Prostate gland (tissue), 2 donors: ENCODE measurements at places on chromosomes 12 and 14. TPM values are rescaled to one million over a fixed set of nuclear protein-coding genes. Genes with fewer than 3 reads are reported as not detected.

RNASE7 gene
- not detected for total RNA-seq

KRT85 gene
- not detected for total RNA-seq

TAS2R43 gene
- total RNA-seq = 0.36 TPM

DNA sequence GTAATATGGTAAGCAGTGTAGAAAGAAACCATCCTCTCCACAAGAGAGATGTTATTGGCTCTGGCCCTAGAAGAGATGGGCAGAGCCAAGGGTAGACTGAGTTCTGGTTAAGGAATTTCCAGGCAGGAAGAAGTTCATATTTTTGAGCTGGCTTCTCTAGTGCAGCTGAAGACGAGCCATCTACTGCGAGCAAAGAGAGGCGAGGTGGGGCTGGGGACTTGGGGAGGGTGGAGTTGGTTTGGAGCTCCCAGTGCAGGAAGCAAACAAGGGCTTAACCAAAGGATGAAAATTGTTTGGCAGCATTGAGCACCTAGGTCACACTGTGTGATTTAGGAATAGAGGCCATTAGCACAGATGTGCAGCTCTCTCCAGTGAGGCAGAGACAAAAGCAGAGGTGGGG is 239.6 kb downstream of the ZFP36L1 start:
- H3K27ac ChIP-seq = peak overlapping the region; percentile 19
- H3K4me1 ChIP-seq = peaks cover 23% of the 10 kb centered on the region
- DNase-seq = no peak
- no peaks in the 10 kb centered on the region for H3K27me3 ChIP-seq
- H3K36me3 ChIP-seq = no peaks in the 10 kb centered on the region

GRCh38 chr12:6927379-6928021 is at the start of gene ATN1:
Gene ATN1 (plus strand): TSS chr12:6927959. CDS start chr12:6934002, 6,043 bp downstream.
- H3K4me3 ChIP-seq = peak within 1 kb of the TSS; percentile 92
- H3K36me3 ChIP-seq = no peaks in the 10 kb centered on the region
- DNase-seq = peak; percentile 74
- H3K27ac ChIP-seq = peak within 1 kb of the TSS; percentile 94
- H3K4me1 ChIP-seq = peaks cover 22% of the 10 kb centered on the region

GRCh38 chr12:19209661-19210060 is 80.1 kb downstream of the PLEKHA5 start:
- no peak overlapping the region for H3K4me3 ChIP-seq
- no peak for DNase-seq
- H3K36me3 ChIP-seq = no peaks in the 10 kb centered on the region
- H3K27ac ChIP-seq = no peak overlapping the region
- no peaks in the 10 kb centered on the region for H3K4me1 ChIP-seq

DNA sequence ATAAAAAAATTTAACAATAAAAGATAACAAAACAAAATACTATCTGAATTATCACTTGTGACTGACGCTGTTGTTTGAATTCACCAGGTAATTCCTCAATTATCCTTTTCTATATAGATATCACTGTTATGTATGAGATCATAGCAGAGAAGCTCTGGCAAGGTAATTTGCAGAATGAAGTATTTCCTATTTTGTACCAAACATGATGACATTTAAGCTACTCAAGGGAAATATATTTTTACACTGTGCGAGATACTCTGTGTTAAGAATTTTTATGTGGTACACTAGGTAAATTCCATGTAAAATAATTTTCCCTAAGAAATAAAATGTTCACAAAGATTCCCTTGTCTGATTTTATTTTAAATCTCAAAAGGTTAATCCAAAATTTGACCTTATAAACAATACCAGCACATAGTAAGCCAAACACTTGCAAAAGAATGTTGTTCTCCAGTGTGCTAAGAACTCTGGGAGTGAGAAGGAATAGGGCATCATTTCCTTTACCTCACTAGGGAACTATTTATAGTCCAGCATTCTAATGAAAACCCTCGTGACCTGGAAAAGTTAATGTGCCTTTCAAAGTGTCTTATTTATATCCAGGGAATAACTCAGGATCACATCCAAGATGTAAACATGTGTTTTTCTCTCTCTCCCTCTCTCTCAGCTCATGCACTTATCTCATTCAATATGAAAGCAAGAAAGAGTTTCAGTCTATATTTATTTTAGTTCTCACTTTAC is 115.2 kb upstream of the RAP1B start:
- no peaks in the 10 kb centered on the region for H3K36me3 ChIP-seq
